ENCODE measurements at places on chromosomes 4 and X.

DNA sequence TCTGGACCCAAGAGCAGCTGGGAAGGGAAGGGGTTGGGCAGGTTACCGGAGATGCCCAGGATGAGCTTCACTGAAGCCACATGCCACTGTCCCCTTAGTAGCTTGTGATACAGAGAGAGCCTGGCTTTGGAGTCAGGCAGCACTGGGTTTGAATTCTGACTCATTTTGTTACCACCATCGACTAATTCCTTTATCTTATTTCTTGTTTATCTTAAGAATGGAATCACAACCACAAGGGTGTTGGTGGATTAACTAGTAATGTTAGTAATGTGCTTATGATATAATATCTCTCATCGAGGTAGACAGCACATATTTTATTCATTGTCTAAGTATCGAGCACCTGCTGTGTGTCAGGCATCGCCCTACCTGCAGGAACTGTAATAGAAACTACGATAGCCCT, 17.7 kb upstream of the STX18 start:
- no peak for DNase-seq

DNA sequence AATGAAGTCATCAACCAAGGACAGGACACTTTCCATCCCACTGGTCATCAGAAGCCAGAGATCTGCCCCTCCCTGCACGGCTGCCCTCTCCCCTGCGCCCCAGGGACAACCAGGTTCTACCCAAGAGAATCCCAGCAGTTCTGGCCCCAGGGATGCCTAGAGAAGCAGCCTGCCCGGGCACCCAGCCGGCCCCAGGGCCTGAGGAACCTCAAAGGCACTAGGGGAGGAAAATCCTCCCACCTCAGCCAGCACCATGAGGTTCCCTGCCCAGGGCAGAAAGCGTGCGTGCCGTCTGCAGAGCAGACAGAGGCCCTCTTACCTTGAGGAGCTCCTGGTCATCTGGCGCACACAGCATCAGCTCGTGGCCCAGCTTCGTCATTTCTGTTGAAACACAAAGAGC, 8.1 kb downstream of the HAUS7 start:
- no peak for DNase-seq

DNA sequence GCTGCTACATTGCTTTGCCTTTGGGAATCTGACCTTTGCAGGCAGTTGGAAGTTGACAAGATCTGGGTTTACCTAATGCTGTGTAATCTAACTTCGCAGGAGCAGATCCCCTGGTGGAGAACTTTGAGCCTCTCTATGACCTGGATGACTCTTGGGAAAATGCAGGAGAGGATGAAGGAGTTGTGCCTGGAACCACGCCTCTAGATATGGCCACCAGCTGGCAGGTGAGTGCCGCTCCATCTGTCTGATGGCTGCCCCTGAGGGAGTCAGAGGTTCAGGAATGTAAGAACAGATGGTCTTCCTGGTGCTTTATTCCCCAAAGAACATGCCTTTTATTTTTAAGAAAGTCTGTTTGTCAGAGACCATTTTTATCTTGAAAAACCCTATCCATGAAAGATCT, 109.3 kb downstream of the NFKB1 start:
- no peak for DNase-seq

GRCh38 chrX:66167431-66167830, 3.4 kb downstream of the HEPH start:
- DNase-seq = no peak

GRCh38 chrX:71603618-71604017, 14.7 kb downstream of the CXCR3 start:
- no peak for DNase-seq

- DNase-seq = no peak
Measured at GRCh38 chrX:115913575-115913974, 257.0 kb upstream of the AGTR2 start.

- DNase-seq = no peak
Measured at GRCh38 chrX:129561453-129561852, 21.4 kb downstream of the OCRL start.

DNA sequence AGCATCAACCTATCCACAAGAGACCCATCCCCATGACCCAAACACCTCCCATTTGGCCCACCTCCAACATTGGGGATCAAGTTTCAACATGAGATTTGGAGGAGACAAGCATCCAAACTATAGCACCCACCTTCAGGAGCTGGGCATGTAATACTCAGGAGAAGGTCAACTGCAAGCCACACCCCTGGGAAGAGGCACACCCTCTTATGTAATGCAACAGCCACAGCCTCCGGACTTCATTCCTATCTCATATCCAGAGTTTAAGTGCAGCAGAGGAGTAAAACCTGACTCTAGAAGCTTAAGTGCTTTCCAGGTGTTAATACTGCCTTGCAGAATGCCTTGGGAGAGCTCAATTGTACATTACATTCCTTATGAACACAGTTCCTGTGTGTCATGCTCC, 197.4 kb downstream of the PTTG2 start:
- no peak for DNase-seq

DNA sequence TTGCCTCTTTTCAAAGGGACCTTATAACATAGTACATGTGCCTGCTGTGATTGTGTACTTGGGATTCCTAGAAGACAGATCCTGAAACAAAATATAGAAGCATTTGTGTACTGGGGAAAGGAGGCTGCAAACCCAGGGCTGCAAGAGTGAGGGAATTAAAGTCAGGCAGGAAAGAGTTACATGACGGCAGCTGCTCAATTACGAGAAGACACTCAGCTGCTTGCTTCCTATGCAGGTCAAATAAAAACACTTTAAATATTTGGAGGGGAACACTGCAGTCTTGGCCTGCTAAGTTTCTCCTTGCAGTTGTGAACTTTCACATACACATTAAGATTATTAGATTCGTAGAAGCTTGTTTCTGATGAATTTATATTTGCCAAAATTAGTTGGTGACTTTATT, 191.9 kb upstream of the CXCL13 start:
- no peak for DNase-seq

DNA sequence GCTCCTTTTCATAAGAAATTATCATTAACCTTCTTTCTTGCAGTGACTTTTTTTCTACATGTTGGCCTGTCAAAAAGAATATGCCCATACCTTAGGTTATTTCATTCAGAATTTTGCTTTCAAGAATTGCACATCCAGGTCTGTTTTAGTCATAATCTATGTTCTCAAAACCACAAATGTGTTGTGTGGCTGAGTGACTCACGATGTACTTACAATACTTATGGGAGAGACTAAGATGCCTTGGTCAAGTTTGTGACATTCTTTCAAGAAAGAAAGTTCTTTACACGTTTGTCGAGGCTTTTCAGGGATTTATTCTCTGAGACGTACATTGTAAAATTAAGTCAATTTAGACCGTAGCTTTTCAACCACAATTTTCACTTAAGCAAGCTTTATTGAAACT, 396.7 kb downstream of the FSTL5 start:
- DNase-seq = no peak

DNA sequence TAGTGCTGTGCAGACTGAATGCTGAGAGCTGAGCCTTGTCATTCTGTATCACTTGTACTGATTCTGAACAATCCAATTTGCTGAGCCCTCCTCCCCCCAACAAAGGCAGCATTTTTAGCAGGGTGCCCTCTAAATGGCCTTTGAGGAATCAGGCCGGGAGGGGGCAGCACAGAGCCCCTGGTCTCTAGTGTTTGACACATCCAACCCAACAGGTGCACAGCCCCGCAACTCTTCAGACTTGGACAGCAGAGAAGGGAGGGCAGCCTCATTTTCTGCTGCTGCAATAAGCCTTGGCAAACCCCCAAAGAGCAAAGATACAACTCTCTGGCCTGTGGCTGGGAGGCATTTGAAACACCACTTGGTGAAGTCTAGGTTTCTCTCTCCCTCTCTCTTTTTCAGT, 3.4 kb downstream of the ATP1B4 start:
- peak; percentile 11 for DNase-seq

DNA sequence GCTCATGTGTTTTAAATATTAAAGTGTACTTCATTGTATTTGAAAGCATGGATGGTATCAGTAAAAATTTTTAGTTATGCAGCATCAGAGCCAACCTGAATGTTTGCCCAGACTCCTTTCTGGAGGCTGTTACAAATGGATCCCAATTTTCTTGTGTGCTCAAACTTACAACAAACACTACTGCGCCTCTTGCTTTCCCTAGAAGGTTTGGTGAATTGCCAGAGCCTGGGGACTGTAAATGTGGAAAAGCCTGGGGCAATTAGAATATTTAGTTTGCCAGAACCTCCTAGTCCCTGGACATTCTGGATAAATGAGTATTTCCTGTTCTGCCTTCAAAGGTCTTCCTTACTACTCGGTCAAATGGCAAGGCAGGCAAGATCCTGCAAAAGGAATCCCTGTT, 4.8 kb downstream of the CAPN6 start:
- DNase-seq = no peak

- no peak for DNase-seq
Measured at GRCh38 chr4:143127621-143128020, 57.1 kb upstream of the USP38 start.

GRCh38 chr4:1359144-1359501, 12.1 kb downstream of the UVSSA start:
- no peak for DNase-seq

- no peak for DNase-seq
Measured at GRCh38 chr4:135267148-135267865, 1065.7 kb upstream of the PABPC4L start.

- DNase-seq = no peak
Measured at GRCh38 chr4:140131675-140132229, 22.2 kb downstream of the MAML3 start.

DNA sequence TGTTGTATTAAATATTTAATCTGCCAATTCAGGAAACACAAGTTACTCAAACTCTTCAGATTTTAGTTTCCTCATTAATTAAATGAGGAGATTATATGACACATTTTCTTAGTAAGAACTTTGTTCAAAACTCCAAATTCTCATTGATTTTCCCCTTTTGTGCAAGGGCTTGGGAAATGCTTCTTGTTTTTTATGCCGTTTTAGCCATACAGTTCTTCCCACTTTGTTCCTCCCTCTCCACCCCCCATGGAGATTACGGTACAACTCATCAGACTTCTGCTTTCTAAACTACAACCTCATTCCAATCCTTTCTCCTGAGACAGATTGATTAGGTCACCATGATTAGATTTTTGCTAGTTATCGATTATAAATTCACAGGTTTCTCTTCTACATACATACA, 10.9 kb upstream of the BBS7 start:
- no peak for DNase-seq

DNA sequence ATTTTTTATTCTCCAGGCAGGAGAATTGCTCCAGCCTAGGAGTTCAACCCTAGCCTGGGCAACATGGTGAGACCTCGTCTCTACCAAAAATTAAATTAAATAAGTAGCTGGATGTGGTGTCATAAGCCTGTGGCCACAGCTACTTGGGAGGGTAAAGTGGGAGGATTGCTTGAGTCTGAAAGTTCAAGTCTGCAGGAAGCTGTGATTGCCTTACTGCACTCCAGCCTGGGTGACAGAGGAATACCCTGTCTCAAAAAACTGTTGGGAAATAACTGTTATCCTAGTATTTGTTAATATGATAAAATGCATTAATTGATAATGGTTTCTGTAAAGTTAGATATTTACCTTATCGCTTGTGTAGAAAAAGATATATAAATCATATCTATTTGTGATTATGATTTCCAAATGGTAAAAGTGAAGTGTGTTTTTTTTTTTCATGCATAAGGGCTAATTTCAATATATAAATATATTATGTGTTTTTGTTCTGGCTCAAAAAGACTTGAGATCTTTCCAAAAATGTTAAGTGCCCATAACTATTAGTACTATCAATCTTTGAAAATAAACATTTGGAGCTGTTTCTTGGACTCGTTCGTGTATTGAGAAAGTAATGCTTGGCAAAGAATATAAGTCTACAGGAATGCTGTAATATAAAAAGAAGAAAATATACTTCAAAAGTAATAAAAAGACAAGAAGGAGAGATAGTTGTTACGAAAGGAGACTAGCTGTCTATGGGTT, 396.6 kb downstream of the ADGRL3 start:
- no peak for DNase-seq

DNA sequence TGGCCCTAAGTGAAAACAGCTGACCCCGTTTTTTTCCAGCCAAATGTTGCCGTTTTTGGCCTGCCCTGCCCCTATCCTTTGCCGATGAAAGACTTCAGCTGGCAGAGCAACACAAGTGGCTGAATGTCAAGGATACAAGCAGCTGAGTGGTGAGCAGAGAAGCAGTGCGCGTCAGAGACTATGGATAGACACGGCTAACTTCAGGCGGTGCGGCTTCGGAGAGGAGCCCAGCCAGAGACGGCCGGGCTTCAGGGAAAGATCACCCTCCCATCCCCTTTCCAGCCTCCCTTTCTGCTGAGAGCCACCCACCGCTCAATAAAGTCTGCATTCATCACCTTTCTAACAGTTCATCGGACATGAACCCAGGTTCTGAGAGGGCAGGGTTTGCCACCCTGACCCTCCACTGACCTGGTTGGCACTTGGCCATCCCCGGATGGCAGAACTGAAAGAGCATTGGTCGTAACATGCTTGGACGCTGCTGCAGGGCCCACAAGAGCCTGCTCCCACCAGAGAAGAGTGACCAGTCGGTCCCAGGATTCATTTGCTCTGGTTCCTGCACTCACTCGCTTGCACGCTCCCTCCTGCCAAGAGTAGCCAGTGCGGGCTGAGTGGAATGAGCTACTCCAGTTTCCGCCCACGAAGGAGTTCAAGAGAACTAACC, 125.8 kb downstream of the PPEF1 start:
- no peak for DNase-seq

GRCh38 chr4:47154816-47155370, 123.5 kb downstream of the GABRB1 start:
- no peak for DNase-seq

- no peak for DNase-seq
Measured at GRCh38 chr4:101239665-101240064, 107.7 kb downstream of the PPP3CA start.

DNA sequence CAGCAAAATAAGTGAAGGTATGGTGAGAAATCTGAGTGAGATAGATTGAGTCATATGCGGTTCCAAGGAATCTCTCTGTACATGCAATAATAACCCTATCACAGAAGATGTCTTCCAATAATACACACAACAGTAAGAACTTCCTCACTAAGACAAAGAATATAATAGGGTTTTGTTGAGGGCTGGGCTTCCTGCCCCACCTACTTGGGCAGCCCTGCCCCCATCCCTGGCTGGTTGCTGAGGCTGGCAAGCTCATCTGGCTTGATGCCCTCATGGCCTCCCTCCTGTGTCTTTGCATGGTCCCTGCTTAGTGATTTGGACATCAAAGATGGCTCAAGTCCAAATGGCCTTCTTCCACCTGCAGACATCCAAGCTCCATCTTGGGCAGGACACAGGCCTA, 2.7 kb downstream of the GEMIN8 start:
- no peak for DNase-seq

- DNase-seq = no peak
Measured at GRCh38 chr4:76606645-76607265, 171.7 kb downstream of the SHROOM3 start.

GRCh38 chrX:6898371-6898770, 249.1 kb upstream of the STS start:
- no peak for DNase-seq

- no peak for DNase-seq
Measured at GRCh38 chr4:94036964-94037363, 170.7 kb upstream of the SMARCAD1 start.

GRCh38 chrX:132615391-132616131, 126.7 kb upstream of the MBNL3 start:
- no peak for DNase-seq

All from GM13977 (cell line).